ENCODE measurements at places on chromosomes 11 and 22.

DNA sequence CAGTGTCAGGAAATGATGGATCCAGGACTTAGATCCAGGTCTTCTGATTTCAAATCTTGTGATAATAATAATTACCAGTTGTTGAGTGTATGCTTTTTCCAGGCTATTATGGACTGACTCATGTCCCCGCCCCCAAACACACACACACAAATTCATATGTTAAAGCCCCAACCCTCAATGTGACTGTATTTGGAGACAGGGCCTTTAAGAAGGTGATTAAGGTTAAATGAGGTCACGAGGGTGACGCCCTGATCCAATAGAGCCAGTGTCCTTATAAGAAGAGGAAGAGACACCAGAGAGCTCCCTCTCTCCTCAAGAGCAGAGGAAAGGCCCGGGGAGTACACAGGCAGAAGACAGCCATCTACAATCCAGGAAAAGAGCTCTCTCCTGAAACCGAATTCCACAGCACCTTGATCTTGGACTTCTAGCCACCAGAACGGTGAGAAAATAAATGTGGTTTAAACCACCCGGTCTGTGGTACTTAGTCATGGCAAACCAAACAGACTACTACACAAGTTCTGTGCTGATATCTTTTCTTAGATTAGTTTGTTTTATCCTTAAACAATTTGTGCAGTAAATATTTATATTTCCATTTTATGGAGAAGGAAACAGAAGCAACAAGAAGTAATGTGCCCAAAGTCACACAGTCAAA lies 8.2 kb downstream of the TMPRSS5 start:
- no peak for DNase-seq

GRCh38 chr11:43687120-43687791 lies 6.7 kb downstream of the HSD17B12 start:
- DNase-seq = no peak

DNA sequence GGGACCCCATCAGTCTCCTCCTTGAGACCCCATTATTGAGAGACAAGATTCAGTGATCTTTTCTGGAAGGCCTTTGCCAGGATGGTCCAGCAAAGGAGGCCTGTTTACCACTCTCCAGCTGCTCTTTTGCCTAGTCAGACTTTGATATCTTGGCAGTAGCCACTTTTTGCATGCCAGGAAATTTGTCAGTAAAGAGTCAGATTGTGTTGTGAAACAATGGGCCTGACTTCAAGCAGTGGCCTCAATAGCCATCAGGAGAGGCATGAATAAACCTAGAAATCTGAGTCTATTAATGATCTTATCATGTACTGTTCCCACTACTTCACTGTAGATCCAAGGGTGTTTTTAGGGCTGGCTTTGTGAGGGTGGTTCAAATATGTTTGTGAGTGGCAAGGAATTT lies 479.4 kb downstream of the JRKL start:
- no peak for DNase-seq

DNA sequence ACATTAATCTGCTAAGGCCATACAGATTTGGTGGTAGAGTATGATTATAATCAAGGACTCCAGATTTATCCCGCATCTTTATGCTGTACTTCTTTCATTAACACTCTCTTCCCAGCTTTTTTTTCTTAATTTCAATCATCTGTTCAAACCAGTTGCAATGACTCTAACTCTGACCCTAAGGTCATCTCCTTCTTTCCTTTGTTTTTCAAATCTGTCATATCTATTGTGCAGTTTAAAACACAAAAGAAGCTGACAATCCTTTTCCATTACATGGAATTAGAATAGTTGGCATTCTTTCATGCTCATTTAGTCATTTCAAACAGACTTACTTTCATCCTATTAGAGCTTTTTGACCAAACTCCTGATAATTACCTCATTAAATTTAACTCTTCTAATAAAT lies 53.6 kb upstream of the GRM5 start:
- no peak for DNase-seq

DNA sequence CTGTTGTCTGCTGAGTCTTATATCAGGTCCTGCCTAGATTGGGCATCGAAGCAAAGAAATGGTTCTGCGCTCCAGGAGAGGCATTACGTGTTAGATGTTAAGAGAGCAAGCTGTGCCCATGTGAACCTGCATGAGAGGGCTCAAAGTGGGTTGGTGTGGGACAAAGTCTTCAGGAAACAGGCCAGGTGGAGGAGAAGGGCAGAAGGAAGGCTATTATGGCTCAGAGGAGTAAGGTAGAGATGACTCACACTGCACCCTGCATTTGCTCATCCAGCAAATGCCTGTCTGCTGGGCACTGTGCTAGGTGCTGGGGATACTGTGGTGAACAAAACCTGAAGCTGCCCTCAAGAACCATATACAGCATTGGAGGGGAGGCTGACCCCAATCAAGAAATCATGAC lies 5.8 kb downstream of the USP35 start:
- no peak for DNase-seq

- no peak for DNase-seq
Observed at GRCh38 chr11:113240790-113241635, 73.4 kb upstream of the TTC12 start.

DNA sequence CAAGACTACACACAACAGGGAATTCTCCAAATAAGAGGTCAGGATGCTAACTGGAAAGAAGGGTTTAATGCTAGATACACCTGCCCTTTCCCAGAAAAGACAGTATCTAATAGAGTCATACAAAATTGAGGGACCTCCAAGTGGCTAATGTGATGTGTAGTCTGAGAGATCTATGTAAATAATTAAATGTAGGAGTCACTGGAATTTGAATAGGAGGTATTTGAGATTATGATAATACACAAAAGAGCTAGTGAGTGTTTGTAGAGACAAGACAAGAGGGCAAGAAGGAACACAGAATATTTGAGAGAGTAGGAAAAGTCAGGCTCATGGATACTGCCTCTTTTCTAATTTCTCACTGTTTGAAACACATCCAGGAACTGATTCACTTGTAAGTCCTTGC lies 15.5 kb upstream of the INSC start:
- no peak for DNase-seq

DNA sequence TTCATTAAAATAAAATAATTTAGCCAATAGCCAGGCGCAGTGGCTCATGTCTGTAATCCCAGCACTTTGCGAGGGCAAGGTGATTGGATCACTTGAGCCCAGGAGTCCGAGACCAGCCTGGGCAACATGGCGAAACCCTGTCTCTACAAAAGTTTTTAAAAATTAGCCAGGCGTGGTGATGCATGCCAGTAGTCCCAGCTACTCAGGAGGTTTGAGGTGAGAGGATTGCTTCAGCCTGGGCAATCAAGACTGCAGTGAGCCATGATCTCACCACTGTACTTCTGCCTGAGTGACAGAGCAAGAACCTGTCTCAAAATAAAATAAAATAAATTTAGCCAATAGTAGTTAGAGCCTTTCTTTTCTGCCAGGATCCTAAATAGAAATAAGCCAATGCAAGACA lies 12.2 kb downstream of the HPS5 start:
- DNase-seq = no peak

- no peak for DNase-seq
Observed at GRCh38 chr11:69912911-69913451, 93.8 kb upstream of the FGF3 start.

- no peak for DNase-seq
Observed at GRCh38 chr11:128911239-128911638, 20.1 kb downstream of the KCNJ5 start.

DNA sequence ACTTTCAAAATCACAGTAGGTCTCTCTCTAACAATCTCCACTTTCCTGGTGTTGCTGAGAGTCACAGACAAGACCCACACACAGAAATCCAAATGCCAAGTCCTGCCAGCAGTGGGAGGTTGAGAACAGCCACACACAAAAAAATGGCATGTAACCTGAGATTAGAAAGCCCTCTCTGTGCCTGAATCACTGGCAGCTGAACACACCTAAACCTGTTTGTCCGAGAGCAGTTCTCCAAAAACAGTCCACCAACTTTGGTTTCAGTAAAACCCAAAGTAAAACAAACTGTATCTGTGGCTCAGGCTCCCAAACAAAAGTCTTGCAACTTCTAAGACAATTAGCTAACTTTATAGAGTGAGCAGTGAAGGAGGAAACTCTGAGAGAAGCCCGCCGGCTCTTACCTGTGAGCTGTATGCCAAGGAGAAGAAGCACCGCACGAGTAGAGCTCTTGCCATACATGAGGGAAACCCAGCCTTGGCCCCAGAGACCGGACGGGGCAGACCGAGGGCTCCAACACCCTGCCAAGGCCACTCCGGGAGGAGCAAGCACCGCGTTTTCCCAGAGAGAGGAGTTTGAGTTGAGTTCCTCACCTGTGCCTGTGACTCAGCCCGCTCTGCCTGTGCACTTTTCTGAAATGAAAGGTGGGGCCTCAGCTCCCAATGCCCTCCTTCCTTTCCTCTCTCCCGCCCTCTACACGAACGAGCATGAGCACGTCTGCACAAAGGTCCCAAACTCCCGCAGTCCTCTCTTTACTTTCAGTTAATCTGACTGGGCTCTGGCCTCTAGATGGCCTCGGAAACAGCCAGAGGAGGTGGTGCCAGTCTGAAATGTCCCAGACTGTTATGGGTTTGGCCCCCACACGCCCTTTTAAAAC lies at the start of gene MPZL2:
MPZL2 (minus strand) TSS at position 603 of the 874 bp plus-strand sequence; CDS start at position 459, 144 bp downstream.
- no peak for DNase-seq

DNA sequence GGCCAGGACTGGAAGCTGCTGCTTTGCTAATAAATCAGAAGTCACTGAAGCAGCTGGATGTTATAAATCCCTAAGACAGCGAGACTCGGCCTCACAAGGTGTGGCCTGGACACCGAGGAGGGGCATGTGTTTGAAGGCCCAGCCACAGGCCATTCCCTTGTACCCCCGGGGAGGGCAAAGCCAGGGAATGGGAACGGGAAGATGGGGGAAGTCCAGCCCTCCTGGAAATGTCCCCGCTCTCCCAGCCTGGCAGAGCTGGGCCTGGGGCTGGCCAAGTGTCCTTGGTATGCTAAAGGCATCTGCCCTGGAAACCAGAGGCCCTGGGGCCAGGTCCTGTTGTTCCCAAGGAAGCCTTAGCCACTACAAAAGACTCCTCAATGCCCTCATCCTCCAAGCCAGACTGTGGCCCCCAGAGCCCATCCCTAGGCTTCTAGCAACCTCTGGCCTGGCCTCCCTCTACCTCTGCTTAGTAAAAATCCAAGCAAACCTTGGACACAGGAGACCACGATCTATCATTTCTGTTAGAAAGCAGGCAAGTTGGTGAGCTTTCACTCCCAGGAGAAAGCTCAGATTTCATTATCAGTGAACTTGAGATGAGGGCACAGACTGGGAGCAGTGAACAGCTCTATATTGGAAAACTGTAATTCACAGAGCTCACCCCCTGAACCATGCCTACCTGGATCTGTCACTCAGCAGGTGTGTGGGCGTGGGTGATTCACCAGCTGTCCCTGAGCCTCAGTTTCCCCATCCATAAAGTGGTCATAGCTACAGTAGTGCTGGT lies 11.0 kb downstream of the CHST1 start:
- no peak for DNase-seq

- no peak for DNase-seq
Observed at GRCh38 chr11:62725646-62726045, 1.6 kb downstream of the HNRNPUL2 start.

GRCh38 chr22:17829695-17830042 lies 55.4 kb upstream of the BID start:
- DNase-seq = no peak

DNA sequence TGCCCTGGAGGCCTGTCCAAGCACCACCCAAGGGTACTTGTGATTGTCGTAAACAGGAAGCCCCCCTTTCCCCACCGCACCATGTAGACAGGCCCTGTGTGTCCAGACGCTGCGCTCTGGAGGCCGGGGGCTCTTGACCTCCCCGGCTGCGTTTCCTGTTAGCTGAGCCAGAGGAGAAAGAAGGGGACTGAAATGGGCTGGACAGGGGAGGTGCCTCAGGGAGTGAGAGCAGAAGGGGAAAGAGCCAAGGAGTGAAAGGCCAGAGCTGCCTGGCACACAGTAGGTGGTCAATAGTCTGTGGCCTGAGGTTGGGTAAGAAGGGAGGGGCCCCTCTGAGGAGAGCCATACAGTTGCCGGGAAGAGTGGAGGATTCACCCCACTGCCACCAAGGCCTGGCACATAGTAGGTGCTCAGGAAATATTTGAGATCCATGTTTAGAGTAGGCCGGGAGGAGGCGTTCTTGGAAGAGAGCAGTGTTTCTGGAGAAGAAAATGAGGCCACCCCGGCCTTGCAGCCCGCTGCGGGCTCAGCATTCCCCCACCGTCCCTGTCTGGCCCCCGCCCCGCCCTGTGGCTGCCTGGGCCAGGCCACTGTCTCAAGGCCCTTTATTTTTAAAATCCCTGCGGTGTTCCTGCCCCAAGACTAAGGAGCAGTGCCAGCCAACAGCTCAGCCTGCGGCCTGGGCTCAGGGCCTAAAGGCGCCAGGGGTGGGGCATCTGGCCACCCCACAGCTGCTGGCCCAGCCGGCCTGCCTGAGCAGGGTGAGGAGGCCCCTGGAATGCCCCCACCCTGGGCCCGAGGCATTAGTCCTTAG lies 13.6 kb upstream of the CDC42EP1 start:
- no peak for DNase-seq

- no peak for DNase-seq
Observed at GRCh38 chr11:64207256-64208085, 950 bp downstream of the FERMT3 start.

- DNase-seq = no peak
Observed at GRCh38 chr22:47460861-47461260, 698.4 kb downstream of the TBC1D22A start.

GRCh38 chr11:94845622-94846021 lies 77.5 kb downstream of the AMOTL1 start:
- no peak for DNase-seq

DNA sequence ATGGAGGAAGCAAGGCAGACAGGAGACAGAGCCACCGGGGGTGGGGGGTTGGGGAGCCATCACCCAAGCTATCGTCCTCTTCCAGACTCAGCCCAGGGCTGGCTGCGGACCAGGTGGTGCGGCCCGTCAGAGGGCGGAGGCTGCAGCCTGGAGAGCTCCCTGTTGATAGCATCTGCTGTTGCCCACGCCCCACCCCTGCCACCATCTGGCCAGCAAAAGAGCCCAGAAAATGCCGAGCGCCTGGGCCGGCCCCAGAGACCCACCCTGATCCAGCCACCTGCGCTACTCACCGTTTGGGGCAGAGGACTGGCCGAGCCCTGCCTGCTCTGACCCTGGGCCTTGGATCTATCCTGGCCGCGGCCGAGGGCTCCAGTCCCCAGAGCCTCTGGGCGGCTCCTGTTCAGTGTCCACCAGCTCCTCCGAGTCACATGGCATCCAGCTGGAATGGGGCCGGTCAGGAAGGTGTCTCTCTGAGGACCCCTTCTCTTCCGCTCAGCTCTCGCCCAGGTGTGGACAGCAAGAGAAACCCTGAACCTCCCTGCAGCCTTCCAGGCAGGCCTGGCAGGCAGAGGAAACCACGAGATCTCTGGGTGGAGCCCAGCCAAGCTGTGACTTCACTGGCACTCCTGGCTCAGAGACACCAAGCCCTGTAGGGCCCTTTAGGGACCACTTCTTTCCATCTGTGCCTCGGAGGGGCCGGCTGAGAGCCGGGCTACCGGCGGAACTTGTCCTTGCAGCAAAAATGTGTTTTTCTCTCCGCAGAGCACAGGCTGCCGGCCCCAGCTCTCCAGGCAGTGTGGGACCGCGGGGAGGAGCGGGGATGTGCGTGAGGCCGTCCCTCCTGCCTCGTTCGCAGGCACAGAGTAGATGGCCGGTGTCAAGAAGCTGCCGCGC lies at the start of gene MRGPRE:
MRGPRE (minus strand) TSS at position 567 of the 894 bp plus-strand sequence. CDS start 3,618 bp downstream, outside the sequence.
- DNase-seq = no peak

All from neural crest cell (in vitro differentiated cells).